ENCODE measurements at places on chromosomes 7 and 10. TPM values are rescaled to one million over a fixed set of nuclear protein-coding genes. Genes with fewer than 3 reads are reported as not detected.

GRCh38 chr10:129030603-129030895 is 436.5 kb upstream of the MGMT start:
- DNase-seq = no peak

BPGM gene
- 35.8 TPM for total RNA-seq

NEUROD6 gene
- not detected for total RNA-seq

DNA sequence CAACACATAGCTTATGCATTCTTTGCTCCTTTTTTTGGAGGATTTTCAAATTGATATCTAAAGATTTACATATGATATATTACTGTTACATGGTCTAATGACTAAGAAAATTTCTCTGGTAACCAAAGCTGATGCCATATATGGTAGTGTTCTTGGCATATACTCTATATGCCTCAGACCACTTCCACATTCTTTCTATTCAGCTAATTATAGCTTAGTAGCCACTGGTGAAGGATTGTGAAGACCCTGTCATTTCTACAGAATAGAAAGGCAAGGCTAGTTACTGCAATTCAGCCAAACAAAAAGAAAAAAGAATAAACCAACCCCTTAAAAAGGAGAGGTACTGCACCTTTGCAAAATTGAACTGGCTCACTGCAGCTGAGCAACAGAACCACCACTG is 3.7 kb downstream of the PURB start:
- DNase-seq = peak; percentile 71

GRCh38 chr7:157047148-157047547 is 36.7 kb upstream of the MNX1 start:
- DNase-seq = no peak

DNA sequence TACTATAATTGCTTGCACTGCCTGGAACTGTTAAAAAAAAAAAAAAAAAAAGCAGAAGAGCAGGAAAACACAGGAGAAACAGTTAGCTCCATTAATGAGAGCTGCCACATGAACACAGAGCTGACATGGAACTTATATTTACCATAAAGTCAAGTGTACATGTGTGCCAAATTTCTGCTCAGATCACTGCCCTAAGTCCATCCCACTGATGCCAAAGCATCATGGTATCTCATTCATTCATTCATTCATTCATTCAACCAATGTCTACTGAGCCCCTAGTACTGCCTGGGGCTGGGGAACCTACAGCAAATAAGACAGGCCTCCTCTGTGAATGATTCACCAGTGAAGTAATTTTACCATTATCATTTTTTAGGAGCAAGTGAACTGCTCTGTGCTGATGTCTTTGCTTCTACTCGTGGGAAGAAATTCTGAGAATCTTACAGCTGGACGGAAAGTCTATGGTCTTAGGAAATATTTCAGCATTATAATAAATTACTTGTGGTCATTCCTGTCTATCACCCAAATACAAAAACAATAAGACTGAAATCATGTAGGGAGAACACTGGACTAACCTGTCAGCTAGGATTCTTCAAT is 58.8 kb upstream of the ABLIM1 start:
- no peak for DNase-seq

CALML5 gene
- not detected for total RNA-seq

NUTM2E gene
- total RNA-seq = under 0.01 TPM

DNA sequence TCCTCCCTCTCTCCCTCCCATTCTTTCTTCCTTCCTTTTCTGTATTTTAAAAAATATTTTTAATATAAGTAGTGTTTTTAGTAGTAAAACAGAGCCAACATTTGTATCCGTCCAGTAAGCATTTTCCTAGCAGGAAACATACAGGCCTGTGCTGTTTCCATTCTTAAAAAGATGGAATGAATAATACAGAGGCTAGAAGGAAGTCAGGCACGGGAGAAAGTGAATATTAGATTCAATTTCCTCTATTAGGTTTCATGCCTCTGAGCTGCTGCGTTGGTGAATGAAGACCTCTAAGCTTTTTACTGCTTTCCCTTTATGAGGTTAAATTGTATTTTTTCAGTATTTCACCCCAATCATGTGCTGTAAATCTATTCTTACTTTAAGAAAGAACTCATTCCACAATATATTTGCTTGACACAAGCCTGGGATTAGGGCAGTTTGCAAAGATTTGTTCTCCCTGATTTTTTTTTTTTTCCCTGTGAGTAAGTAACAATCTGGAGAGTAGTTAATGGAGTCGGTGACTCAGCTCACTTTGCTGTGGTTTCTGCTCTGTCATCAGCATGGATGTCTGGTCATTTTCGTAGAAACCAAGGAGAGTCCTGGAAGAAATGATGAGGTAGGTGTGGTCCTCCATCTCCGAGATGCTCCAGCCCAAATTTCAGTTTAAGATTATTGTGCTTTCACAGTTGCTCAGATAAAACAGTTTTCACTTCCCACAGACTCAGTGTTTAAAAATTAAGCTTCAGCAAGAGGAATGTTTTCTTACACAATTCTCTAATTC is 76.1 kb upstream of the PITRM1 start:
- DNase-seq = peak; percentile 94

SH2B2 gene
- total RNA-seq = 0.97 TPM

All from fibroblast of villous mesenchyme (primary cell).